Activated naive CD4-positive, alpha-beta T cell treated with anti-CD3 and anti-CD28 coated beads for 36 hours (primary cell): ENCODE measurements at places on chromosomes 11 and 22. TPM values are rescaled to one million over a fixed set of nuclear protein-coding genes. Genes with fewer than 3 reads are reported as not detected.

- H3K27ac ChIP-seq: peak overlapping the region; percentile 97
- peaks cover 56% of the 10 kb centered on the region for H3K4me1 ChIP-seq
- DNase-seq: peak; percentile 57
- peak overlapping the region; percentile 69 for H3K4me3 ChIP-seq
Measured at GRCh38 chr22:40178417-40179409, 988 bp downstream of the TNRC6B start.

DNA sequence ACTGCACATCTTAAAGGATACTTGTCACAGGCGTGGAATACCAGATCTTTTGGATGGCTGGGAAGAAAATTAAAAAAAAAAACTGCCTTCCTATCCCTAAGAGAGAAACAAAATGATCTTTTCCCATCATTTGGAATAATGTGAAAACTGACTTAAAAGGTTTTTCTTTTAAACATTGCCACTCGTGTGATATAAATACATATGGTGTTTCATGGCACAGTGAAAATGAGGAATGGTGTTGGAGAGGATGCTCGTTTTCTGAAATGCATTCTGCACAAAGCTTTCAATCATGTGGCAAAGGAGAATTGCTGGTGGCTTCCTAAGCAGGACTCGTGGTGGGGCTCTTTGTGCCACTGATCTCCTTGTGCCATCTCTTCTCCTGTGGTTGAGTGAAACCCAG, 74.9 kb upstream of the LRRC4C start:
- no peak overlapping the region for H3K4me3 ChIP-seq

- DNase-seq: no peak
- H3K4me3 ChIP-seq: no peak overlapping the region
- H3K27ac ChIP-seq: no peak overlapping the region
Measured at GRCh38 chr11:130415731-130416529, 12.5 kb downstream of the ADAMTS8 start.

DNA sequence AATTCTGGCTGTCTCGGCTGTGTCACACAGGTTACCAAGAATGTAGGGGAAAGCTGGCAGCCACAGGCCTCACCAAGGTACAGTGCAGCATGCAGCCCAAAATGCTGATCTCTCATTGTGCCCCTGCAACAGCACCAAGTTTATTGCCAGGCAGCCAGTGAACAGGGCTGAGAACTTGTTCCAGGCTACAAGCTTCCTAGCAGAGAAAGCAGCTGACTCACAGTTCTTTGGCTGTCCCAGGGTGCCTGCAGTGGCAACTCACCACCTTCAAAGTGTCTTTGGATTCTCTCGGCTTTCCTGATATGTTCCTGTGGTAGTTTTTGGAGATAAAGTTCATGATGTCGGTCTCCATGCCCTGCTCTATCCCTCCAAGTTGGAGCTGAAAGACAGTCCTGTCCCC, 719.1 kb upstream of the ANO3 start:
- no peaks in the 10 kb centered on the region for H3K36me3 ChIP-seq
- H3K4me1 ChIP-seq: no peaks in the 10 kb centered on the region
- H3K27me3 ChIP-seq: no peaks in the 10 kb centered on the region
- no peak for DNase-seq
- H3K27ac ChIP-seq: no peak overlapping the region

DNA sequence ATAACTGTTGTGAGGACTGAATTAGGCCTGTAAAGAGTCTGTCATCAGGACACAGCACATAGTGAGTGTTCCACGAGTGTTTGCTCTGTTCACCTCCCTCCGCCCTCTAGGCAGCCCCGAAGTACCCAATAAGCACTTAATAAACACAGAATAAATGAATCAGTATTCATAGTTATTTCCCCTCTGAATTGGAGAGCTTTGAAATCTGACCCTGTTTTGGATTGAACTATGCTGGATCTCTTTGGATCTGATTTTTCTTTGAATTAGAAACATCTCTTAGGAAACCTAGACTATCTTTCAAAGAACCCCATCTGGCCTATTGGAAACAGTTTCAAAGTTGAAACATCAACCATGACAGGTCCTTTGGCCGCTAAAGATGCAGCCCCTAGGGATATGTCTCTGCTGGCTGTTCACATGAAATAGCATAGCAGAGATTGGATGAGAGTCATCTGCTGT, 615.5 kb downstream of the NTM start:
- H3K4me3 ChIP-seq: no peak overlapping the region
- no peak overlapping the region for H3K27ac ChIP-seq
- H3K4me1 ChIP-seq: no peaks in the 10 kb centered on the region
- DNase-seq: no peak

DNA sequence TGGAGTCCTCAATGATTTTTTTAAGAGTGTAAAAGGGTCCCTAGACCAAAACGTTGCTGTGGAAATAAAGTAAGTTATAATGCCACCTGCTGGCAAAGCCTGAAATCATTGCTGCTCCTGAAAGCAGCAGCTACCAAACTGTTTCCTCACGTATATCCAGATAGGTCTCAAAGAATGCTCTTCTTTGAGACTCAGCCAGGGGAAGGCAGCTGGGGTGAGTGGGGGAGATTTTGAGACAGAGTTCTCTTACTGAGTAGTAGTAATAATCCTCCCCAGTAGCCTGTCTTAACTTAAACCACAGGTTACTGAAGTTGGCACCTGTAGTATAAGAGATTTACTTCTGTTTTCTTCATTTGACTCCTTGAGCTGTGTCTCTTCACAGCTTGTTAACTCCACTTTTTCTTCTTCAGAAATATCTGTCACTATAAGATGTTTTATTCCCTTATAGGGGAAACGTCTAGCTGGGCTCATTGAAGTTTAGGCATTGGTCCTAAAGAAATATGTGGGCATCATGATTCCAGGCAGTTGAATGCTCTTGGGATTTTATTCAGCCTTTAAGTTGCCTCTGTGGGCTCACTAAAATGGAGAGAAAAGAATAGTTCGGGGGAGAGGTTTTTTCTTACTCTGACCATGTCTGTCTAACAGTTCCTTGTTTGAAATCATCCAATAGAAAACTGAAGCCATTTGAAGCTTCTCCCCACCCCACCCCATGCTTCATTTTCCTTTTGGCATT, 77.9 kb downstream of the BTBD10 start:
- no peaks in the 10 kb centered on the region for H3K27me3 ChIP-seq
- peak; percentile 46 for DNase-seq
- H3K27ac ChIP-seq: no peak overlapping the region
- peaks cover 2% of the 10 kb centered on the region for H3K4me1 ChIP-seq
- peaks cover 18% of the 10 kb centered on the region for H3K36me3 ChIP-seq

- no peaks in the 10 kb centered on the region for H3K4me1 ChIP-seq
- no peaks in the 10 kb centered on the region for H3K27me3 ChIP-seq
Measured at GRCh38 chr11:100438376-100438775, 248.7 kb upstream of the ARHGAP42 start.

GRCh38 chr22:36182056-36182455, 19.6 kb downstream of the APOL4 start:
- no peaks in the 10 kb centered on the region for H3K27me3 ChIP-seq
- no peak for DNase-seq
- no peaks in the 10 kb centered on the region for H3K36me3 ChIP-seq

DNA sequence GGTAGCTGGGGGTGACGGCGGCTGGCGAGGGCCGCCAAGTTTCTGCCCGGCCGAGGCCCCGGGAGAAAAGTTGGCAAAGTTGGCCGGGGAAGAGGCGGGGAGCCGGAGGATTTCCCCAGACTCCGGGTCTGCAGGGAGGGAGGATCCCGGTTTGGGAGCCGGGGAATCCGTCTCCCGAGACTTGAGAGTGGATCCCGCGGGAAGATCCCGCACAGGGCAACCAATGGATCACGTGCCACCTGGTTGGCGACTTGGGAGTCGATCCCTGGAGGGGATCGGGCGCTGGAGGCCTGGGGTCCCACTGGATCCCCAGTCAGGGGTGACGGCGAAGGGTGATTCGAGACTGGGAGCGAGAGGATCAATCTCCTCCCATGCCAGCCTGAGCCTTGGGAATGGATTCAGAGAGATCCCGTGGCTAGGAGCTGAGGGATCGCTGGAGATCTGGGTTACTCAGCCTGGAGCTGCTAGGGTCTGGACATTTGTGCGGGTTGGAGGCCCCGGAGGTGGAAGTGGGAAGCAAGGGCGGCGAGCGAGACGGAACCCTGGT, 394 bp downstream of the KIAA1671 start:
- H3K4me3 ChIP-seq: peak overlapping the region; percentile 76
- no peak for DNase-seq
- peaks cover 5% of the 10 kb centered on the region for H3K4me1 ChIP-seq
- no peak overlapping the region for H3K27ac ChIP-seq

- no peak overlapping the region for H3K27ac ChIP-seq
- no peak overlapping the region for H3K4me3 ChIP-seq
- H3K4me1 ChIP-seq: no peaks in the 10 kb centered on the region
- no peaks in the 10 kb centered on the region for H3K27me3 ChIP-seq
Measured at GRCh38 chr22:28843633-28844032, 39.7 kb upstream of the ZNRF3 start.

DNA sequence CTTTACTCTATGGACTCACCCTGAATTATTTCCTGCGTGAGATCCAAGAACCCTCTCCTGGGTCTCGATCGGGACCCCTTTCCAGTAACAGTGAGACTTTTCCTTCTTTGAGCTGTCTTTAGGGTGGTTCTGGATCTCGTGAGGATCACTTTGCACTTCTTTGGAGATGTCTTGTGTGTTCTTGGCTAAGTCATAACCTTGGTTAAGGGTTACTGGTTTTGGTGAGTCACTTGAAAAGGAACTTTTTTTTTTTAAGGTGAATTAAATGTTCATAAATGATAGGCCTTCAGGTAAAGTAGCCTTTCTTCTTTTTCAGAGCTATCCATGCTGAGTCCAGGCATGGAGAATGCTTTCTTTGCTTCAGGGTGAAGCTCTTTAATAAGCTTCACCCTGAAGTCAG, 19.4 kb upstream of the GSTP1 start:
- no peak overlapping the region for H3K27ac ChIP-seq
- H3K4me3 ChIP-seq: no peak overlapping the region
- no peaks in the 10 kb centered on the region for H3K27me3 ChIP-seq

DNA sequence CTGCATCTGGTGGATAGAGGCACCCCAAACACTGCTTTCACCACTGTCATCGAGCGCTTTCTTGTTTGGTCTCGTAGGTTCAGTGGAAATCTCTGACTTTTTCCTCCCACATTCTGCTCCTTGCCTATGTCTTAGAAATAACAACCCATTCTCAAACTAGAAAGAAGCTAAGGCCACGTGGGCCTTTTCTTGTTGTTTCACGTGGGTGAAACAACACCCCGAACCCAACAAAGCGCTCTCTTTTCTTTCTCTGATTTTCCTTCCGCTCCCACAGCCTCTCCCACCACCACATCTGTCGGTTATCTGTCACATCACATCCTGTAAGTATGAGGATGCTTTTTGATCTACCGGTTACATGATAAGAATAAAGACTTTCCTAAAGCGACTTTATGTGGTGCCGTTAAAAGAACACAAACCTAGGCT, 77.1 kb downstream of the LINC01488 start:
- H3K4me3 ChIP-seq: peak overlapping the region; percentile 41
- DNase-seq: peak; percentile 50
- no peak overlapping the region for H3K27ac ChIP-seq
- peaks cover 8% of the 10 kb centered on the region for H3K27me3 ChIP-seq
- no peaks in the 10 kb centered on the region for H3K36me3 ChIP-seq

GRCh38 chr11:79441461-79441875, 638 bp upstream of the TENM4 start:
- H3K27me3 ChIP-seq: peaks cover 51% of the 10 kb centered on the region
- H3K4me3 ChIP-seq: peak overlapping the region; percentile 31
- H3K4me1 ChIP-seq: peaks cover 24% of the 10 kb centered on the region
- H3K36me3 ChIP-seq: peaks cover 2% of the 10 kb centered on the region
- no peak for DNase-seq

DNA sequence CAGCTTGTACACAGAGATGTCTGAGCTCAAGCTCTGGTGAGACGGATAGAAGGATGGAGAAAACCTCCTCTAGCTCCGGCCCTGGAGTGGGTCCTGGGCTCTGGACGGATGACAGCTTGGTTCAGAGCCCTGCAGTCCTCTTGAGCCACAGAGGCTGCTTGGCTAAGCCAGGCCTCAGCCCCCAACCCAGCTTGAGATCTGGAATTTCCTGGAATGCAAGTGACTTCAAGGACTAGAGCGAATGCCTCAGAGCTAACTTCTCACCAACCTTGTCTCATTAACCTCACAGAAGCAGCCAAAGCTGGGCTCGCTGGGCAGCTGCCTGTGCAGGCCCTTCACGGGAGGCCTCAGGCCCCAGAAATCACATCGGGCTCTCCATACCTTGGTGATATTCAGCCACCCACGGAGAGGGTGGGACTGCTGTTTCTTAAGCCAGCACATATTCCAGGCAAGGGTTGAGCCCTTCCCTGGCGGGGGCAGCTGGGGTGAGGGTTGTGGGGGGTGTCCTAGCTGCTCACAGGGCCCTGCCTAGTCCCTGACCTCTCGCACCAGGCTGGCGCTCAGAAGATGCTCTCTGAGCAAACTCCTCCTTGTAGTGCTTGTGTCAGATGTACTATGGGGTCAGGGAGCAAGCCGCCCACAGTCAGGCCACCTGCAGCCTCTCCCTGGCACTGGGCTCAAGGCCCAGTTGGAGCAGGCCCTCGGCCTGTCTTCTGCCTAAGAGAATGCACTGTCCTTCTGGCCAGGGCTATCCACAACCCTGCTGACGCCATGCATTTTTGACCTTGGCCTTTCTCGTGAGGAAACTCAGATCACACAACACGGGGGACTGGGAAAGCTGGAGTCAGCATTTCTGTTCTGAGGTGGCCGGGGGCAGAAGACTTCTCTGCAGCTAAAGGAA, 73.6 kb upstream of the TTLL12 start:
- H3K4me3 ChIP-seq: no peak overlapping the region
- H3K27ac ChIP-seq: no peak overlapping the region
- peaks cover 2% of the 10 kb centered on the region for H3K27me3 ChIP-seq
- no peaks in the 10 kb centered on the region for H3K36me3 ChIP-seq

DNA sequence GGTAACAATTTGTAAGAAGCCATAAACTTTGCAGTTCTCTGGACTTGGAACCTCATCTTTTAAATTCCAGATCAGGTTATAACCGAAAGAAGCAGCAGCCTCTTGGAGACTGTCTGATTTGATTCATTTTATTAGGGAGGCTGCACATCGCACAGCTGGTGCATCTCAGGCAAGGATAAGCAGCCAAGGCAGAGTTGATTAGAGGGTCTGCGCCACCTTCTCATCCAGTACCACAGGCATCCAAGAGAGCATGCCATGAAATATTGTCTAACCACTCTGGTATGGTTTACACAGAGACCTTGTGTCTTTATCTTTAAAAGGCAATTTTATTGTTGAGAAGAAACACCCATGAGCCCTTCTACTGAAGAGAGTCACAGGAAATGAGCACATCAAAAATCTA, 16.2 kb upstream of the CWF19L2 start:
- H3K27ac ChIP-seq: no peak overlapping the region
- H3K4me3 ChIP-seq: no peak overlapping the region
- H3K36me3 ChIP-seq: no peaks in the 10 kb centered on the region
- H3K27me3 ChIP-seq: peaks cover 26% of the 10 kb centered on the region
- no peaks in the 10 kb centered on the region for H3K4me1 ChIP-seq

GRCh38 chr22:31144223-31144622, 3.9 kb upstream of the PLA2G3 start:
- peak; percentile 43 for DNase-seq
- no peaks in the 10 kb centered on the region for H3K27me3 ChIP-seq
- H3K4me3 ChIP-seq: no peak overlapping the region
- H3K4me1 ChIP-seq: peaks cover 10% of the 10 kb centered on the region
- H3K27ac ChIP-seq: peak overlapping the region; percentile 20

GRCh38 chr11:12979928-12980689, 29.0 kb upstream of the RASSF10 start:
- no peak for DNase-seq
- H3K4me1 ChIP-seq: no peaks in the 10 kb centered on the region
- no peaks in the 10 kb centered on the region for H3K36me3 ChIP-seq

Gene PES1
- total RNA-seq: 92.8 TPM

Gene TRIM48
- not detected for total RNA-seq

Gene FOLR2
- not detected for total RNA-seq

Gene GLYATL2
- not detected for total RNA-seq
